GM19239 (cell line): ENCODE measurements at places on chromosomes 1 and 21.

DNA sequence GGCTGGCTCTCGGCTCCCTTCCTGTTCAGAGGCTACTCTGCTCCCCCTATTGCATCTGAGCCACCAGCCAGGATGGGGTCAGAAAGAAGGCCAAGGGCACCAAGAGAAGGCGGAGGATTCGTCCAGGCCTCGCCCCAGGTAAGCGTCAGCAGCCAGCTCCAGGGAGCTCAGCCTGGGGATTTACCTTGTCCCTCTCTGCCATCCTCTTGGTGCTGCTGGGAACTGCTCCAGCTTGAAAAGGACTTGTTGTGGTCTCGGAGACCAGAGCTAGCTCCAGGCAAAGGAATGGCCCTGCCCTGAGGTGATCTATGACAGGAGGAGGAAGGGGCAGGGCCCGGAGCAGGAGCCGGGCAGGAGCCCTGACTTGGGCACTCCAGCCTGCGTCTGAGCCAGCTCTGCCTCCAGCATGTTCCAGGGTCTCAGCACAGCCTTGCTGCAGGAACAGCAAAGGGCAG, 113.7 kb upstream of the IFFO2 start:
- no peak for DNase-seq

GRCh38 chr1:200240656-200241055, 169.2 kb downstream of the ZNF281 start:
- DNase-seq, result no peak

DNA sequence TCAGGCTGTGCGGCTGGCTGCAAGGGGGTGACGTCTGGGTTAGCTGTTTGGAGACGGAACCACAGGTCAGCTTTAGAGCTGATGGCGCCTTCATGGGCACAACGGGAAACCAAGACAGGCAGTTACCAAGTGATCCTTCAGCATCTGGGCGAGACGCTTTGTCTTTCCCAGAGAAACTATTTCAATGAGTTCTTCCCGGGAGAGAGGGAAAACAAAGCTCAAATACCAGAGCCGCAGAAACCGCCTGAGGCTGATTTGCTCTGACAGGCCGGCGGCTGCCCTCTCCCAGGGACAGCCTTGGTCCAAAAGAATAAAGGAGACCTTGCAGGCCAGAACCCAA, 76.5 kb downstream of the CD58 start:
- no peak for DNase-seq

DNA sequence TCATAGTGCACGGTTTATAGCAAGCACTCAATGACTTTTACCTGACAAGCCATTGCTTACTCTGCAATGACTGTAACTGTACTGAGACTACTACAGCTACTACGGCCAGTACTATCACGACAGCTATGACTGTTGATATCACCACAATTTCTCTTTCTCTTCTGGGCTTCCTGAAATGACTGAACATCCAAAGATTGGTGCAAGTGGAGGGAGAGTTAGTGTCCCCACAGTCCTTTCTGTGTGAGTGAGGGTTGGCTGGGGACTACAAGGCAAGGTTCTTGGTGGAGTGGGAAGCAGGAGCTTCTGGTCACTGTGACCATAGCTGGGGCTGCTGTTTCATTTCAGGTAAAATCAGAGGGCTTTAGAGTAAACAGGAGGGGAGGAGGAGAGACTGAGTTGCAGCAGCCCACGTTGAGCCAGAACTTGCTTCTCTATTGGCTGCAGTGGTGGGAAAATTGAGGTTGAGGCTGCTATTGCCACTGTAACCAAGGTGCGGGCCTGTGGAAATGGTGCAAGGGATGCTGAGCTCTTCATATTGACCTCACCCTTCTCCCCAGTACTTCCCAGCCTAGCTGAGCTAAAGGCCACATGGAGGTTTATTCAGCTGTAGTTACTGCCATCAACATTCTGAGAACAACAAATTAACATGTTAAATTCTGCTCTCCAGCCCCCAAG, 14.1 kb upstream of the IL10 start:
- no peak for DNase-seq

DNA sequence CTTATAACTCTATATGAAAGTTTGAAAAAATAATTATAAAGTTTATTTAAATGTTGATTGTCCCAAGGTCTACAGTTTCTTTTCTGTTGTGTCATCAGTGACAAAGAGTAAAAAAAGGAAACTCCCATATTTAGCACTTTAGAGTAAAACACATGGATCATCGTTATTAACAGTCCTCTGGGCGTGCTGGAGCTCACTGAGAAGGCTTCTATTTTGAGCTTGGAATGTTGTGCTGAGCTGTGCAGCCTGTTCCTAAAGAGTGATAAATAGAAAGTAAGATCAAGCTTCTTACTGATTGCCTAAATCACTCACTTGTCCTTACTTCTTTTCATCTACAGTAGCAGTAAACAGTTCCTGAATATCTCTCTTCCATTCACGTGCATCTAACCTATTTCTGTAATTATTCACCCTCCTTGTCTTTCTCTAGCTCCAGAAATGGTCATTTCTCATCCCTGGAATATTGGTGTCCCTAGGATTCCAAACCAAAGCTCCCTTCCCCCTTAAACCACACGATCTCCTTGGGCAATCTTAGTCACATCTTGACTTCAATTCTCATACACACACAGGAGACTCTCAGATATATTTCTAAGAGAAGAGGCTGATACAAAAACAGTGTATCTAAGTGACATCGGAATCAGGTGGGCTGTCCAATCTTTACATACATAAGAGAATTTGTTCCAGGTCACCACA, 11.9 kb downstream of the GBP5 start:
- DNase-seq, result no peak

DNA sequence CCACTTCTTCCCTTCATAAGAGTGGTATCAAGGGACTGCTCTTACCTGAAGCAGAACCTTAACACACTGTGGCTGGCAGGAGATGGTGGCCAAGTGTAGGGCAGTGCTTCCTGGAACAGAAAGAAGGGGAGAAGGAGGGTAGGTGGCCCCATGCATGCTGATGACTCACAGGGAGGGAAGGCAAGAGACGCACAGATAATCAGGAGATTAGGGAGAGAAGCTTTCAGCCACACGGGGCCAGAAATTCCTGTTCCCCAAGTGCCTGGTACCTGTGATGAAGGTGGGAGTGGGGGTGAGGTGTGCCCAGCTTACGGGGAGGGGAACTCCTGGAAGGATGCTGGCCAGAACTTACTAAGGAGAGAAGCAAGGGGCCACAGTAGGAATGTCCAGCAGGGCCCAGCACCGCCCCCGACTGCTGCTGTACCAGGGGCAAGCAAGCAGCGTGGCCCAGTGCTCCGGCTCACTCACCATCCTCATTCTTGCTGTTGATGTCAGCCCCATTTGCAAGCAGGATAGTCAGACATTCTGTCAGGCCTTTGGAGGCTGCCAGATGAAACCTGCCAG, 7.7 kb downstream of the ANKRD35 start:
- no peak for DNase-seq

- peak; percentile 77 for DNase-seq
Observed at GRCh38 chr1:27388337-27389005, 4.0 kb upstream of the GPR3 start.
